Stimulated activated CD4-positive, alpha-beta T cell treated with anti-CD3 and anti-CD28 coated beads, Interleukin-4, amount 100 ng/mL, for 1 hour (primary cell): ENCODE measurements at places on chromosomes 13 and 19.

DNA sequence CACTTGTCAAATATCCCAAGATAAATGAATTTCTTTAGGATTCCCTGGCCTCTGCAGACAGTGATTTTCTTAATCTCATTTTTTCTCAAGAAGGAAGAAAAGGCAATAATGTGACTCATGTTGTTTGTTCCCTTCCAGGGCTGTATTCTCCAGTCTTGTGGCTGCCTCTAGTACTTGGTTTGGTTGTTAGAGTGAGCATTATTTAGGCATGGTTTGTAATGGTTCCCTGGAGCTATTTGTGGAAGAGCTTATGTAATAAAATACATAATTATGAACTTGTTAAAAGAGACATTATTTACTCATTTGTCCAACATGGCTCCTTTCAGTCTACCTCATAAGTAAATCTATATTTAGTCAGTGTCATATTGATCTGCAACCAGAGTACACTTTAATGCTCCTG, 270.4 kb downstream of the DCT start:
- DNase-seq, result no peak

GRCh38 chr13:20969182-20969581, 66.6 kb upstream of the XPO4 start:
- DNase-seq, result no peak

DNA sequence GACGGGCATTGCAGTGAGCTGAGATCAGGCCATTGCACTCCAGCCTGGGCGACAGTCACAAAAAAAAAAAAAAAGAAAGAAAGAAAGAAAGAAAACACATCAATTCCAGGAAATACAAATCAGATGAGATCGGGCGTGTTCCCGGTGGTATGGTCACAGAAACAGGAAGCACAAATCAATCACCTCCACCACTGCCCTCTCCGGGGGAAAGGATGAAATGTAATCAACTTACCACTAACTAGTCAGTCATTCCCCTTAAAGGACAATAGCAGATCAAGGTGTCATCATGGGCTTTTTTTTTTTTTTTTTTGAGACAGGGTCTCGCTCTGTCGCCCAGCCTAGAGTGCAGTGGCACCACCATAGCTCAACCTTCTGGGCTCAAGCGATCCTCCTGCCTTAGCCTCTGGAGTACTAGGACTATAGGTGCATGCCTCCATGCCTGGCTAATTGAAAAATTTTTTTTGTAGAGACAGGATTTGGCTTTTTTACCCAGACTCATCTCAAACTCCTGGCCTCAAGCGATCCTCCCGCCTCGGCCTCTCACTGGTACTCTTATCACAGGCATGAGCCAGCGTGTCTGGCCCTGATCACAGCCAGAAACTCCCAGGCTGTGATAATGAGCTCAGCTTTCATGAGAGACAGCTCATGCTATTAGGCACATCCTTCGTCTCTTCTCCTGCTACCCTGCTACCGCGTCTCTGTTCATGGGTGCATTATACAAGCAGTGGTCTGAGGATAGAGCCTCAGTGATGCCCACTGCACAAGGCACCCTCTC, 6.8 kb upstream of the DPRX start:
- DNase-seq, result no peak

DNA sequence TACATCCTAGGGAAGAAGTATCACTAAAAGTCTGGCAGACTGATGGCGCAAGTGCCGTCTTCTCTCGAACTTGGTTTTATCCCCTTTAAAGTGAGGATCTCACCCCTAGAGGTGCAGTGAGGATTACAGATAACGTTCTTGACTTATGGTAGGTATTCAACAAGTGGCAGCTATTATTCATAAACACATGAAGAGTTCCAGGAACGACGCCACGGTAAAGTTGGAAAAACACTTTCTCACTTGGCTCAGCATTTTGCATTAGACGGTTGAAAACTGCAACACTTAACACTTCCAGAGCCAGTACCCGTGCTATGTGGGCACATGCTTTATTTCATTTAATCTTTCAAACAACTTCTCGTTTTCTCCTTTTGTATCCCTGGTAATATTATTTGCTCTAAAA, 8.7 kb downstream of the PROZ start:
- DNase-seq, result no peak

DNA sequence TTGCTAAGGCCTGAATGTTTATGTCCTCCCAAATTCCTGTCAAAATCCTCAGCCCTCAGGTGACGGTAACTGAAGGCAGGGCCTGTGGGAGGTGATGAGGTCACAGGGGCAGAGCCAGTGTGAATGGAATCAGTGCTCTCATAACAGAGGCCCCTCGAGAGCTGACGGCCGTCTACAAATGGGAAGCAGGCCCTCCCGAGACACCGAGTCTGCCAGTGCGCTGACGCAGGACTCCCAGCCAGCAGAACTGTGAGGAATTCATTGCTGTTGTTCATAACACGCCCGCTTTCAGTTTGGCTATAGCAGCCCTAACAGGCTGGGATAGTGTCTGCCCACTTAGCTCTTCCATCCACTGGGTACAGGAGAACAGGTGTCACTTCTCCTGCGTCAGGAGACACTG, 41.2 kb downstream of the CARS2 start:
- DNase-seq, result no peak

DNA sequence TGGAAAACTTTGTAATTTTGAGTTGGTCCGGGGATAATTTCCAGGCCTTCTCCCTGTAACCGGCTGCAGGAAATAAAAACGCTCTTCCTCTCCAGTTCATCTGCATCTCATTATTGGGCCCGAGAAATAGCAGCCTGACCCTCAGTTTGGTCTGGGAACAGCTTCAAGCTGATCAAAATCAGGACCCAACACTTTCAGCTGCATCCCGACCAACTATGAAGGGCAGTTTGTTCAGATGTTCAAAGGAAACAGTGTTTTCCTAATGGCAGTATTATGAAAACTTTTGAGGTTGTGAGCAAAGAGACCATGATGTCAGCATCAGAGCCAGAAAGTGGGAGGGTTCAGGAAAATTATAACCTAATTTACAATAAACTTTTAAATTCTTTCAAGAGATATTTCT, 35.7 kb downstream of the STK24 start:
- DNase-seq, result no peak

DNA sequence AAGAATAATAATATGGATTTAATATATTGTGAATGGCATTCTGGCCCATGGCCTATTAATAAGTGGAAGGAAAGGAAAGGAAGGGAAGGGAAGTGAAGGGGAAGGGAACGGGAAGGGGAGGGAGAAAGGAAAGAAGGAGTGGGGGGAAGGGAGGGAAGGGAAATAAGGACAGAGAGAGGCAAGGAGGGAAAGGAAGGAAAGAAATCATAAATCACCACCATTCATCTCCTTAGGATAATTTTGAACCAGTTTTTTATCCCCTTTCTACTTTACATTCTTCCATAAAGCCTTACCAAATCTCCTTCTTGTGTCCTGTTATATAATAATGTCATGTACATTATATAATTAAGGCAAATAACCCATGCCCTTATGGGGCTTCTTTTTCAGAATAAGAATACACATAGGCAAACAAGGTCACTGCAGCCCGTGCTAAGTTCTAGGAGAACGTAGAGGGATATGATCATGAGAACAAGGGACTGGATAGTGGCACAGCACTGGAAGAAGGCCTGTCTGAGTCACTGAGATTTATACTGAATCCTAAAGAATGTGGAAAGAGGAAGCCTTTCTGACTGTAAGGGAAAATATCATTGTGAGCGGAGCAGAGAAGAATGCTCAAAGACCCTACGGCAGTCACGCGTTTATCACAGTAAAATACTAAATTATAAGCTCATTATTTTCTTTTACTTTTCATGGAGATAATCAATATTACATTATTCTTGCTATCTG, 444.5 kb upstream of the GPC6 start:
- DNase-seq, result no peak

DNA sequence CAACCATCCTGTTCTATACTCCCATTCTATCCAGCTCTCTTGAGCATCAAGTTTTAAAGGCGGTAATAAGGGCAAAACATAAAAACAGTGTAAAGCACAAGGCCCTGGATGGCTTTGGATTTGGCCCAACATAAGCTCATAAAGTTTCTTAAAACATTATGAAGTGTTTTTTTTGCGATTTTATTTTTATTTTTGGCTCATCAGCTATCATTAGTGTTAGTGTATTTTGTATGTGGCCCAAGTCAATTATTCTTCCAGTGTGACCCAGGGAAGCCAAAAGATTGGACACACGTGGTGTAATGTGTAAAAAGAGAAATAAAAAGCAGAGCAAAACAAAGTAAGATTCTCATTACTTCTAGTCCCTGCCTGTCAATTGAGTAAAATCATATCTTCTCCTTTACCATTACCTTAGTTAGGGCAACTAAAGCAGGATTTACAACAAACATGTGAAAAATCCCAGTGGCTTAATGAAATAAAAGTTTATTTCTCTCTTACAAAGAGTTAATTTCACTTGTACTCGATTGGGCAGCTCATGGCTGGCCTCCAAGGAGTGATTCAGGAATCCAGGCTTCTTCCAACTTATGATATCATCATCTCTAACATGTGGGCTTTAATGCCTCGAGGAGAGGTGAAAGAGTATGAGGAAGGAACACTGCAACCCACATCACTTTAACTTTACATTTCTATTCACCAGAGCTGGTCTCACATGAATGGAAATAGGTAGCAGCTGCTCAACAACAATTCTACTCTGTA, 725.2 kb upstream of the SLITRK1 start:
- DNase-seq, result no peak

DNA sequence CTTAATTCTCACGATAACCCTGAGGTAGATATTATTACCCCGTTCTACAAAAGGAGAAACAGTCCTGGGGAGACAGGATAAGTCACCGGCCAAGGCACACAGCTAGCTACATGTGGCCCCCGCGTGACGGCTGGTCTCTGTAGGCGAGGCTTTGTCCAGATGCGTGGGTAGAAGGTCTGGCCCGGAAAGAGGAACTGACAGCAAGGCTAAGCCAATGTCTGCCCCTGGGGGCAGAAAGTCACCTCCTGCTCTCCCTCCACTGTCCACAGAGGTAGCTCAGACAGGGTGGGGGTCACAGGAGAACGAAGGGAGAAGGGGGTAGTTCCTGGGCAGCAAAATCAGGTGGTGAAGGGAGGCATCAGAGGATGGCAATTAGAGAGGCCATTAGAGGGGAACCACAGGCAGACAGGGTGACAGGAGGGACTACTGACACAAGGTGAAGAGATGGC, 1.8 kb downstream of the APOC4 start:
- no peak for DNase-seq

GRCh38 chr19:38682195-38682867, 34.9 kb downstream of the ACTN4 start:
- DNase-seq, result no peak

GRCh38 chr19:5001615-5002014, 32.7 kb downstream of the KDM4B start:
- peak; percentile 36 for DNase-seq

DNA sequence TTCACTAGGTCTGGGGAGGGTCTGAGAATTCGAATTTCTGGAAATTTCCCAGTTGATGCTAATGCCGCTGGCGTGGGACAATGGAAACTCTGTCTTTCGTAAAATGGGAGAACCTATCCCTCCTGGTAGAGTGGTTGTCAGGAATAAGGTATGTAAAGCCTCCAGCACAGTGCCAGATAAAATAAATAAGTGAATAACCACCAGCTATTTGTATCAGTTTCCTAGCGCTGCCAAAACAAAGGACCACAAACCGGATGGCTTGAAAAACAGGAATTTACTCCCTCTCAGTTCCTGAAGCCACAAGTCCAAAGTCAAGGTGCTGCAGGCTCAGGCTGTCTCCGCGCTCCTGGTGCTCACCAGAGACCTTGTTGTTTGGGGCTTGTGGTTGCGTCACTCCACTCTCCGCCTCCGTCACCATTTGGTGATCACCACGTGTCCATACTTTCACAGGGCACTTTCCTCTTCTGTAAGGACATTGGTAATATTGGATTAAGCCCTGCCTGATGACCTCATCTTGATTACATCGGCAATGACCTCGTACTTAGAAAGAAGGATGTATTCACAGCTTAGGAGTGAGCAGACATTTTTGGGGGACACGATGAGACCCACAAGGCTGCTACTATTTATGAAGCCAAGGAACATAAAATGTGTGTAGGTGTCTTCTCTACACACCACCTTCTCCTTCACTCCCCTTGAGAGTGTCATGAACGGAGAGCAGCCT, 428.5 kb downstream of the IRS2 start:
- no peak for DNase-seq

GRCh38 chr19:49682274-49682673, 5.2 kb downstream of the PRMT1 start:
- no peak for DNase-seq
